Dermis microvascular lymphatic vessel endothelial cell (primary cell): ENCODE measurements at places on chromosomes 1 and 21.

- peak; percentile 54 for DNase-seq
Measured at GRCh38 chr1:52348704-52349300, 17.2 kb downstream of the CC2D1B start.

GRCh38 chr1:158289811-158290210, at the start of gene CD1C:
CD1C (plus strand) TSS chr1:158289923; CDS start chr1:158290065, 142 bp downstream.
- DNase-seq: no peak

GRCh38 chr1:243946946-243947345, 96.9 kb upstream of the AKT3 start:
- peak; percentile 26 for DNase-seq

- DNase-seq: peak; percentile 3
Measured at GRCh38 chr1:218887141-218887925, 286.3 kb upstream of the LYPLAL1 start.

- DNase-seq: no peak
Measured at GRCh38 chr1:102891868-102892625, 216.3 kb downstream of the COL11A1 start.

- no peak for DNase-seq
Measured at GRCh38 chr1:38005195-38006007, at the start of gene FHL3. FHL3 (minus strand) TSS chr1:38005514; CDS start chr1:37999412, 6,102 bp downstream.
